ENCODE measurements at places on chromosomes 1 and 21.

GRCh38 chr1:86154571-86155050 is 2.0 kb downstream of the COL24A1 start:
- DNase-seq, result no peak

GRCh38 chr21:45555557-45556301 is 13.5 kb upstream of the SLC19A1 start:
- no peak for DNase-seq

- no peak for DNase-seq
Measured at GRCh38 chr1:195550071-195550862, 1058.0 kb downstream of the KCNT2 start.

GRCh38 chr1:4020449-4020848 is 120.4 kb upstream of the C1orf174 start:
- no peak for DNase-seq

DNA sequence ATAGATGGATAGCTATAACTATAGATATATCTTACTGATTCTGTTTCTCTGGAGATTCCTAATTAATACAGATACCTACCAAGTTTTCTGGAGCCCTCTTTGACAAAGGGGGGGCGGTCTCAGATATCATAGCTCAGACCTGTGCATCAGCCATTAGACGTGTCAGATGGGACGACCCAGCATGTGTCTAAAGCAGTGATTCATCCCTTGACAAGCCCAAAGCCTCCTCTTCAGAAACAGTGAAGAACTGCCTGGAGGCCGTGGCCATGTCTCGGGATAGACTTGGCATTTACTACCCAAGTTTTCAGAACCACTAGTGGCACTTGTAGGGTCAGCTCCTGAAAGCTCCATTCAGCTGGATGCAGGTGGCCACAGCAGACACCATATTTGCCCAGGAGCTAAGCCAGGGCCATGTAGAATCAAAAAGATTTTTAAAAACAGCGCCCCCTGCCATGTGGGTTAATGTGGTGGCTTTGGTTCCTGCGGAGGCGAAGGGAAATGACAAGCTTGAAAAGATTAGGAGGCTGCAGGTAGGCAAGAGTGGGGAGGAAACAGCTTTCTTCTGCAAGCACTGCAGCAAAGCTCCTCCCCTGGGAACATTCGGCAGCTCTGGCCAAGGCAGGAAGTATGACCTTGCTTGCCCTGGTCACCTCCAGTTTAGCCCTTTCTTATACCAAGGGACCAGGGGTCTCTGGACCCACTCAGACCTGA is 82.2 kb downstream of the FBXO2 start:
- no peak for DNase-seq

DNA sequence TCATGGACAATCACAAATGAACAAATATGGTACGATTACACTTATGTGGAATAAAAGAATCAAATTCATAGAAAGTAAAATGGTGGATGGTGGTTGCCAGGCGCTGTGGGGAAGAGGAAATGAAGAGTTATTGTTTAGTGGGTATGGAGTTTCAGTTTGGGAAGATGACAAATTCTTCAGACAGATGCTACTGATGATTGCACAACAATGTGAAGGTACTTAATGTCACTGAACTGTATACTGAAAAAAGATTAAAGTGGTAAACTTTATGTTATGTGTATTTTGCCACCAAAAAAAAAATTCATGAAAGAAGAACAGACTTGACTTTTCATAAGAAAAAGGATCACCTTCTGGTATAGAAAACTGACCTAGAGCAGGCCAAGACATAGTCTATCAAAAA is 745.6 kb upstream of the CXADR start:
- no peak for DNase-seq

DNA sequence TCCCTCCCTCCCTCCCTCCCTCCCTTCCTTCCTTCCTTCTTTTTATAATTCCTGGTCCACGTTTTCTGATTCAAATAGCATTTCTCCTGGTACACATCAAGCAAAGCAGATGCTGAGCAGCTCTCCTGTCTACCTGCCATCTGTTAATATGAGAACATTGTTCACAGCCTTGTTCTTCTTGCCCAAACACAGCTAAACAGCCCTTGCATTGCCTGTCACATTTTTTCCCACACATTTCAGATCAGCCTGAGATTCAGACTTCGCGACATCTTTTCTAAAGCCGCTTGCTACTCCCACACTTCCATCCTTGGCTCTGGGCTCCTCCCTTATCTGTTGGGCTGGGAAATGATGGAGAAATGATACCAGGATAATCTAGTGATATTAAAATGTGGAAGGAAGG is 200.5 kb downstream of the PCP4 start:
- DNase-seq, result no peak

- DNase-seq, result no peak
Measured at GRCh38 chr1:3945916-3946840, 46.1 kb upstream of the C1orf174 start.

- no peak for DNase-seq
Measured at GRCh38 chr1:174818014-174818616, 181.6 kb upstream of the CACYBP start.

GRCh38 chr1:44617703-44618029 is 56.6 kb downstream of the TMEM53 start:
- DNase-seq, result no peak

DNA sequence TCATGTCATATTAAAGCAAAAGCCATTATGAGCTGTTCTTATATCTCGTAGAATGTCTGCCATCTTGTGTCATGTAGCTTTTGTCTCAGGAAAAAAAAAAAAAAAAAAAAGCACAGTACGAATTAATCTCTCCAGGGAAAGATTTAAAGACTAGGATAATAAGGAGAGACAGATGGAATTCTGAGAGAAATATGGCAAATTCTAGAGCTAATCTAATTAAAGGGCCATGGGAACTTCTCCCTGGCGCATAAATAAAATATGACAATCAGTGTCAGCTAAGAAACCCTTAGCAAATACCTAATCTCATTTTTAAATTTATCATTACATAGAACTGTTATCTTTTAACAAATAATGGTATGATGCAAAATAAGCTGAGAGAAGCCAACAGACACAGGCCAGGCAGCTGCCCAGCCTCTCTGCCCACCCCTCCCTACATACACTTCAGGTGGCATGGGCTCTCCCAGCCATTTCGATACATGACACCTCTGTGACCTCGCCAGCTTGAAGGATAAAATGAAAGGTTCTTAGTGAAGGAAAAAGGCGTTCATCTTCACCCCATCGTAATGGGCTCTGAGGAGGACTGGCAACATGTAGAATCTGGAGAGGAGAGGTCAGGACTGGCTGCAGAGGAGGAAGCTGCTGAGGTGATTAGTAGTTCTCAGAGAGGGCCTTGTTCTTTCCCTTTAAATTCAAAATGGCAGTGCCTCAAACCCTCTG is 39.8 kb downstream of the DISC1 start:
- DNase-seq, result no peak

- no peak for DNase-seq
Measured at GRCh38 chr1:25137521-25138395, 94.5 kb downstream of the SYF2 start.

DNA sequence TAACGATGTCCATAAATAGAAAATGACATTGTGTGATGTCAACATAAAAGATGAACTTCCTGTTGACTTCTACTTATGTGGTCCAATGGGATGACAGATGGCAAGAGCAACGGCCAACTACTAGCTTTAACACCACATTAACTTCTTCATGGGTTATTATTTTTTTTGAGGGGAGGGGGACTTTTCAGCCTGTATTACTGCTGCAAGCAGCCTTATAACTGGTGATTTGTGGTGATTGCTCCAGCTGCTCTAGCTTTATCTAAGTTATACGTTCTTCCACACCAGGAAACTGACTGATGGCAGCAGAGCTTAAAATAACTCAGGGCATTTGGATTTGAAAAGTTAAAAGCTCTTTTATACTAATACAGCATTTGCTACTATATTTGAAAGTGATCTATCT is 228.8 kb upstream of the B3GALT2 start:
- DNase-seq, result no peak

DNA sequence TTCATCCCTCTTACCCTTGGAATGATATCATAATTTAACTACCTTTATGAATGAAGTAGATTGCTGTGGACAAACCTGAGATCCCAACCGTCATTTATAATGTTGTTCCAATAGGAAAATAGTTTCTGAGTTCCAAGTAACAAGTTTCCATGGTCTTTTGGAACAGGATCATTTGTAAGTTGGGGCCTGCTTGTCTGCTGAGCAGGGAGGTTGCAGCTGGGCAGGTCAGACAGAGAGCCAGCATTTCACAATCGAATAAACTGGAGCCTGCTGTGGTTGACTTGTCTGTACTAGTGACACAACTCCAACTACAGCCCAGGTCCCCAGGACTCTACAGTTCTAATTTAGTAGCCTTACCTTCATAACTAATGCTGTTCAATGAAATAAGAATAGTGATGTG is 18.6 kb upstream of the RALGPS2 start:
- no peak for DNase-seq

- DNase-seq, result no peak
Measured at GRCh38 chr1:22896184-22896583, 76.5 kb downstream of the LACTBL1 start.

DNA sequence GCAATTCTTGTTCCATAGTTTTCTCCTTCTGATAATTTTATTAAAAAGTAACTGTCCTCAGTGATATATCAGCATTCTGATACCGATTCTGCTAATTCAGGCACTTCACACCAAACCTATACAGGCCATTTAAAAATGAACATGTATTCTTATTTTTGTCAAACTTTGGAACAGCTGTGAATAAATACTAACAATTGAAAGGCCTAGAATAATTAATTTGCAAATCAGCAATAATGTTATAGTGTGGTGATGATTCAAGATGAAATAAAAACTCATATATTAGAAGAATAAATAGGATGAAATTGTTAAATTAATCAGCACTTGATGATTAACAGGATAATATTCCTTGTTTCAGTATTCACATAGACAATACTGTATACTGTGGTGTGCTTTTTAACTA is 9.9 kb downstream of the CDKN2C start:
- no peak for DNase-seq

DNA sequence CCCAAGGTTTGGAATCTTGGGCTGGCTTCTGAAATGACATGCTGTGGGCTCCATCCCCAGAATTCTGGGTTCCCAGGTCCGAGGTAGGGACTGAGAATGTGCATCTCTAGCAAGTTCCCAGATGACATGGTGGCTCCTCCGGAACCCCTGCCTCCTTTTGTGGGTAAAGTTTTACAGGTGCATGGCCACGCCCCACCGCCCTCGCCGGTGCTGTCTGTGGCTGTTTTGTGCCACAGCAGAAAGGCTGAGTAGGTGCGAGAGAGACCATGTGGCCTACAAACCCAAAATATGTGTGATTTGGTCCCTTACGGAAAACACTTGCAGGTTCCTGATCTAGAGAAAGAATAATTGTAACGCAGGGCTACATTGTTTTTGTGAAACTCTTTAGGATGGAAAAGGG is 30.9 kb downstream of the SKI start:
- no peak for DNase-seq

DNA sequence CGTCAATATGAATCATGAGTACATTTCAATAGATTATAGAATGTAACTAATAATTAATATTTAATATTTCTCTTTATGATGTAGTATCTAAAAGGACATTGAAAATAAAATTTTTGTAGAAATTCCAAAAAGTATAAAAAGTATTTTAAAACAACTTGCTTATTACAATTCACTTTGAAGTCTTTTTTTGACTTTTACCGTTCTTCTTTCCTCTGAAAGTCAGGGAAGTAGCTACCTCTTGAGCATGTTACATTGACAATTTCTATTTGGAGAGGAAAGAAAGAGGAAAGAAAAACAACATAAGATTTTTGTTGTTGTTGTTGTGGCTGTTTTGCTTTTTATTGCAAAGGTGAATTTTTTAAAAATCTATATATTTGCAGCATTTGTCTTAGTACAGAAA is 1.3 kb downstream of the PTPRC start:
- no peak for DNase-seq

DNA sequence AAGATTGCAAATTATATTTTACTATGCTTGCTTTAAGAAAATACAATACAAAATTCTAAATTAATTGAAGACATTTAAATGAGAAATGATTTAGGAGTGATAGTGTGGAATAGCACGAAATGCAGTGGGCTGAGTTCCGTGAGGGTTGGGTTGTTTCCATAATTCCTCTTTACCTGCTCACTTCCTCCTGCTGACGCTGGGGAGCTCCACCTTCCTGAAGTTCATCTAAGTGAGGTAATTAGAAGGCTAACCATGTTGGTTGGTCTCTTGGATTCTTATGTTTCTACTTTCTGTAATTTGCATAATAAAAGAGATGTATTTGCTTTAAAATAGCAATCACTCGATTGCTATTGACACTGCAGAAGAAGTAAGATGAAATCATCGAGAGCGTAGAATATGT is 4.7 kb downstream of the OR14I1 start:
- no peak for DNase-seq

GRCh38 chr1:47875831-47876586 is 121.2 kb downstream of the TRABD2B start:
- DNase-seq, result no peak

DNA sequence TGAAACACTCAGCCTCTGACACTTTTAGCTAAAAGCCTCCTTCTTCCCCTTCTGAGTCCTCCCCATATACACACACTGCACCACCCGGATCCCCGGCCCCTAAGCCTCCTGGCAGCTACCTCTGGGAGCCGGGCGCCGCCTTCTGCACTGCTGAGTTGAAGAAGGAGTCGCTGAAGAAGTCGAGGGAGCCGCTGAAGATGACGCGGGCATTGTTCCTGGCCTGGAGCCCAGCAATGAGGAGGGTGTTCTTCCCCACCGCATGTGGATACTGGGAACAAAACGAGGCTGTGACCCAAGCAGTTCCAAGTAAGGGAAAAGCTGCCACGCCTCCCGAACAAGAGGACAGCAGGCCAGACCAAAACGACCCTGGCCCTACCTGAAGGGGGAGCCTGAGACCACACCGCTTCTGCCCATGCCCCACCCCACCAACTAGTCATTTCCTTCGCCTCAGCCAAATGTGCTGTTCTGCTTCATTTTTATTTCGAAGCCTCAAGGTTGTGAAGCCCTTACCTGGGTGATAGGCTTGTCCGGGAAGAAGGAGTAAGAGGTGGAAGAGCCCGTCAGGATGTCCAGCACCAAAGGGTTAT is 7.0 kb downstream of the DDOST start:
- no peak for DNase-seq

DNA sequence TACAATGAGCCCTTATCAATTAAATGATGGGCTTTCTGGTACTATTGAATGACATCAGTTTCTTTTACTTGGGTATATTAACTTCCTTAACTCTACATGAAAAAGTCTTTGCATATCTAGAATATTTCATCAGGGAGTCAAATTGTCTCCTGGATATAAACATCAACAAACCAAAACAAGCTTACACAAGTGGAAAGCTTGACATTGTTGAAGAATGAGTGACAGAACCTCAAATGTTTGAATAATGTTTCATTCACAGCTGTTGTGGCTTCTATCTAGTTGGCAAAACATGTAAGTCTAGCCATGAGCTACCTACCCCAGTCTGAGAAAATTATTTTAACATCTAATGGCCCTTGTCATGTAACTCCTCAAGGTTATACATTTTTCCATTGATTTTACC is 604.8 kb upstream of the ADAMTS5 start:
- DNase-seq, result no peak

DNA sequence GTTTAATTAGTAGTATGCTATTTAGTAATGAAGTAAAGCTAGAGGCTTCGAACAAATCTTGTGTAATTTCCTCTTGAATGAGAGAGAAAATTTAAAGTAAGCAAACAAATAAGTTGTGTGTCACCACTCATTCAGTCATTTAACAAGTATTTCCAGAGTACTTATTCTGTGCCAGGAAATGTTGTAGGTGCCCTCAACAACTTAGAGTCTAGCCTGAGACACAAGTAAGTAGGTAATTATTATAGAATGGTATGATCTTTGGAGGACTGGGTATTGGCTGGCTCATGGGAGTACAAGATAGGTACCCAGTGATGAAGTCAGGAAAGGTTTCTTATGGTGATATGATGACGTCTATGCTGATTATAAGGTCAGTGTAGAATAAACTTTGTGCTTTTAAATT is 17.4 kb upstream of the METTL18 start:
- DNase-seq, result no peak

GRCh38 chr1:20198918-20199317 is 12.6 kb upstream of the PLA2G2C start:
- DNase-seq, result no peak

All from SK-N-MC (cell line).